Ovary (tissue), 10 donors: ENCODE measurements at places on chromosomes 7 and 10. TPM values are rescaled to one million over a fixed set of nuclear protein-coding genes. Genes with fewer than 3 reads are reported as not detected.

DNA sequence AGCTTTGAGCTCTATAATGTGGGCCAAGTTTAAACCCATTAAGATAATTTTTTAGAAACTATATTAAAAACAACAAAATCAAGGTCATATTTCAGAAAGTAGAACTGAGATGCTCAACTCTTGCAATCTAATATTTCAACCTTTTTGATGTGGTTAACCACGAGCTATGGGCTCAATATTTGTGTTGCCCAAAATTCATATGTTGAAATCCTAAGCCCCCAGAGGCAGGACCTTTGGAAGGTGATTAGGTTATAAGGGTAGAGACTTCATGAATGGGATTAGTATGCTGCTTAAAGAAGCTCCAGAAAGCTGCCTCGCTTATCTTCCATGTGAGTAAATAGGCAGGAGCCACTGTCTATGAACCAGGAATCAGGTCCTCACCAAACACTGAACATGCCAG, 284.4 kb downstream of the CRPPA start:
- no peak overlapping the region for H3K4me3 ChIP-seq

SYT15 gene
- total RNA-seq, result 1.1 TPM

PITX3 gene
- not detected for total RNA-seq

GRCh38 chr7:107234436-107234835, 65.6 kb downstream of the HBP1 start:
- no peaks in the 10 kb centered on the region for H3K36me3 ChIP-seq
- no peaks in the 10 kb centered on the region for H3K27me3 ChIP-seq
- H3K4me1 ChIP-seq, result no peaks in the 10 kb centered on the region
- H3K27ac ChIP-seq, result no peak overlapping the region
- DNase-seq, result no peak
- H3K4me3 ChIP-seq, result no peak overlapping the region

DNA sequence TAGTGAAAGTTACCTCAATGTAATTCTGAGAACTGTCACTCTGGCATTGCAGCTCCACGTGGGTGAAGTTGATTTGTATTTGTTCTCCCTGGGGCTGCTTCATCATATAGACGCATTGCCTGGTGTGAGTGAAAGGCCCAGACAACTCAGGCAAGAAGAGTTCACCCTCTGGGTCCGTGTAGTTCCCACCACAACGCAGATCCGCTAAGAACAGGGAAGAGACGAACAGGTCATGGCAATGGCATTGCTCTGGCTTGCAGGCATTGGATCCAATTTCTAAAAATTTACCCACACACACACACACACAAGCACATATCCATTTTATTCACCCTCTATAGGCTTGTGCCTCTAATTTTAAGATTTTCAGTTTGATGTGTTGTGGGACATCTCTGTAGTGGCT, 45.4 kb downstream of the CUBN start:
- H3K27me3 ChIP-seq, result no peaks in the 10 kb centered on the region
- H3K4me3 ChIP-seq, result no peak overlapping the region
- no peak for DNase-seq
- no peaks in the 10 kb centered on the region for H3K36me3 ChIP-seq
- H3K4me1 ChIP-seq, result no peaks in the 10 kb centered on the region

DNA sequence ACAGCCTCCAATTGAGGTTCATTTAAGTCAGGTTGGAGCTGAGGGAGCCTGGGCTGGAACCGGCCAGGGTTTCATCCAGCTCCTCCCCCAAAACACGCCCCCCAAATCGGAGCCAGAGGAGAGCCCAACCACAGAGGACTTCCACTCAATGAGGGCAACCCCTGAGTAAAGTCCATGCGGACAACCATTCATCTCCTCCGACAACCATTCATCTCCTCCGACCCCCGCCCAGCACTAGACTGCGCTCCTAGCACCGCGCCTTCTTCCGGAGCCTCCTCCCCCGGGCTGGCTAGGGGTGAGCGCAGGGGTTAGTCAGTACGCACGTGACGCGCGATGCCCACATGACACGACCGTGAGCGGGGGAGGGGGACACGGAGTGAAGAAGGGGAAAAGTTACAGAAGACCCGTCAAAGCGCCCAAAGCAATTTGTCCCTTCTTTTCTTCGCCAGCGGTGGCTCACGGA, 1.4 kb downstream of the MAGI2 start:
- no peaks in the 10 kb centered on the region for H3K27me3 ChIP-seq
- no peaks in the 10 kb centered on the region for H3K36me3 ChIP-seq
- peaks cover 3% of the 10 kb centered on the region for H3K4me1 ChIP-seq
- H3K27ac ChIP-seq, result peak overlapping the region; percentile 98

DNA sequence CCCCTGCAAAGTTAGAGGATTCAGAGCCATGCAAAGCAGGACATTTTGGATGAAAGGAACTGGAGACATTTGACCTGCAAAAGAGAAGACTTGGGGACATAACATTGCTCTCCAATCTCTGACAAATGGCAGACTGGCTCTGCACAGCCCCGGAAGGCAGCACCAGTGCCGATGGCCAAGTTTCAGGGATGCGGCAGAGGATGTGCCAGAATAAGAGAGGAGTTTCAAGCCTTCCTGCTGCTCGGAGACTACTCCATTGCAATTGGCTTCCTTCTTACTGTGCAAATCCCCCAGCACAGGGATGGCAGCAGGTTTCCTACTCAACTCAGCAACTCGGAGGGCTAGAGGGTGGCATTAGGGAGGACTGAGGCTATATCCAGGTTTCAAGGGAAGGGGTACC, 268.8 kb upstream of the ZMIZ1 start:
- H3K4me3 ChIP-seq, result no peak overlapping the region
- no peak for DNase-seq
- H3K4me1 ChIP-seq, result peaks cover 24% of the 10 kb centered on the region
- H3K36me3 ChIP-seq, result no peaks in the 10 kb centered on the region

DNA sequence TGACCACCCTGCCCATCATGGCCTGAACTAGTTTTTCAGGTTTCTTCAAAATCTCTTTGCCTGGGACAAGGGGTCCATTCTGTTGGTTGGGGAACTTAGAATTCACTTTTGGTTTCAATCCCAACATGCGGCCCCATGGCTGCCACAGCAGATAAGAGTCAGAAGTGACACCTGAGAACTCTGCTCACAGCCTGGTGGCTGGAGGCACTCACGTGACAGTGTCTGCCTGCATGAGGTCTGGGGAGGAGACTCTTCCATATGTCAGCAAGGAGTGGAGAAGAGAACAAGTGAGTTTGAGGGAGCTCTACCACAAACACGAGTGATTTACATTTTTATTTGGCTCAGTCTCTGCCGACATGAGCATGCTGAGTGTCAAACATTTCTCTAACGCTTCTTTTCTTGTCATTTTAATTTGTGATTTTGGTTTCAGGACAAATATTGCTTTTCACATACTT, 370.4 kb downstream of the TNS3 start:
- H3K36me3 ChIP-seq, result no peaks in the 10 kb centered on the region
- H3K27ac ChIP-seq, result no peak overlapping the region
- no peaks in the 10 kb centered on the region for H3K4me1 ChIP-seq
- no peaks in the 10 kb centered on the region for H3K27me3 ChIP-seq
- no peak overlapping the region for H3K4me3 ChIP-seq

- H3K36me3 ChIP-seq, result no peaks in the 10 kb centered on the region
- DNase-seq, result no peak
- H3K27ac ChIP-seq, result no peak overlapping the region
Observed at GRCh38 chr10:9814285-9814864, 1203.3 kb upstream of the CELF2 start.

DNA sequence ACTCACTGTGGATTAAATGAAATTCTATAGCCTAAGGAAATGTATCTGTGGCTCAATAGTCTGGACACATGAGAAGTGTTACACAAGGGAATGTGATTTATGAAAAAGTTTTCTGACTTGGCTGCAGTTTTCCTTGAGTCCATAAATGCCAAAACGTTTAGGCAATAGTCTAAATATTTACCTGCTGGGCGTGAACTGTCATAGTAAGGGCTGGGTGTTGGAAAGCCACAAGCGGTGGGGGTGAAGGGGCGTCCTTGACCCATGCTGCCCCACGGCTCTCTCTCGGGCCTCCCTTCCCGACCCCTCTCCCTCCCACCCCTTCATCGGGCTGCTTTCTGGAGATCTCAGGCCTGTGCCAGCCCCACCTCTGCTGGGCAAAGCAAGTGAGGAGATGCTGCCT, 223.7 kb downstream of the BUB3 start:
- H3K4me3 ChIP-seq, result no peak overlapping the region
- H3K27me3 ChIP-seq, result no peaks in the 10 kb centered on the region
- no peak for DNase-seq
- no peaks in the 10 kb centered on the region for H3K36me3 ChIP-seq
- no peak overlapping the region for H3K27ac ChIP-seq

- H3K36me3 ChIP-seq, result no peaks in the 10 kb centered on the region
- no peak for DNase-seq
- no peak overlapping the region for H3K4me3 ChIP-seq
Observed at GRCh38 chr7:92697414-92697813, 107.2 kb upstream of the FAM133B start.

GRCh38 chr7:114703677-114704076, 218.2 kb upstream of the MDFIC start:
- no peak overlapping the region for H3K4me3 ChIP-seq
- no peak overlapping the region for H3K27ac ChIP-seq
- DNase-seq, result no peak
- no peaks in the 10 kb centered on the region for H3K27me3 ChIP-seq
- H3K4me1 ChIP-seq, result no peaks in the 10 kb centered on the region

ZNF804B gene
- not detected for total RNA-seq

CNNM1 gene
- 3.1 TPM for total RNA-seq

- no peaks in the 10 kb centered on the region for H3K36me3 ChIP-seq
- H3K4me3 ChIP-seq, result no peak overlapping the region
- no peaks in the 10 kb centered on the region for H3K27me3 ChIP-seq
- DNase-seq, result no peak
Observed at GRCh38 chr10:22733992-22734391, 19.6 kb upstream of the PIP4K2A start.
